Suppressor macrophage treated with lipopolysaccharide for 1 hour (primary cell): ENCODE measurements at places on chromosomes 13 and 19.
A peak's percentile ranks its signal among the peaks of the same experiment; 100 is the strongest.

GRCh38 chr13:51457086-51457815, 4.4 kb upstream of the INTS6 start:
- DNase-seq = peak; percentile 40

- no peak for DNase-seq
Observed at GRCh38 chr13:94143624-94144350, 335.7 kb downstream of the DCT start.

DNA sequence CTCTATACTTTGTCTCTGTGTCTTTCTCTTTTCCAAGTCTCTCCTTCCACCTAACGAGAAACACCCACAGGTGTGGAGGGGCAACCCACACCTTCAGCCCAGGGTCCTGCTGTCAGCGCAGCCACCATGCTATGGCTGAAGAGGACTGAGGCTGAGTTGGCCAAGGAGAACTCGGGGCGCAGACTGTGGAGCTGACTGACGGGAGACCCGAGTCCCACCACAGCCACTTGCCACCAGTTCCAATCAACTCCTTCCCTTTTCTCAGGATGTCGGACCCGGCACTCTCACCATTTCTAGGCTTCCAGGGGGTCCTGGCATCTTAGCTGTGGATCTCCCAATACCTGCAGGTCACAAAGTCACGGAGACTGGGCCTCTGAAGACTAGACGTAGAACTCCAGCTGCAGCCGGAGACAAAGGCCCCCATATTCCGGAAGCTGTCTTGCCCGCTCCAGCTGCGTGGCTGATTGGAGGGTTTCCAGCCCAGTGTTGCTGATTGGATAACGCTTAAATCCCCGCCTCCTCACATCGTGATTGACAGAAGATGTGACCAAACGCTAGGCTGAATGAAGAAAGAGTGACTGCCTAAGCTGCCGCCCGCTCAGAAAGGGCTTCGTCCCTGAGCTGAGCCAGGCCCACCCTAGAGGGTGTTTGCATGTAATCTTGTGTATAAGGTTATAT, 63.6 kb downstream of the ZNF429 start:
- DNase-seq = peak; percentile 89

DNA sequence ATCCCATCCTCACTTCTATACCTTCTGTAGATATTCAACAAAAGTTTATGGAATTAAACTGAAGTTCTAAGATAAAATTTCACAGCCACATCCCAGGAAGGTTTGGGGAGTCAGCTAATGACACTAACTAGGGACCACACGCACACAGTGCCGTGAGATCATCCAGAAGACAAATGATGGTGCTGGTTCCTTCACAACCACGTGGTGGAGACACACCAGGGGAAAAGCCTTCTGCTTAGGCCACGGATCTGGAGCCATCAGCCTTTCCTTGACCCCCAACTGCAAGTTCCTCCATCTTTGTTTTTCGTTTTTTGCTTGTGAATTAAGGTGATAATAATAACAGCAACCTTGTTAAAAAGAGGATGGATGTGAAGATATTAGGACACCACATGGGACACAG, 241.6 kb upstream of the MAB21L1 start:
- no peak for DNase-seq

DNA sequence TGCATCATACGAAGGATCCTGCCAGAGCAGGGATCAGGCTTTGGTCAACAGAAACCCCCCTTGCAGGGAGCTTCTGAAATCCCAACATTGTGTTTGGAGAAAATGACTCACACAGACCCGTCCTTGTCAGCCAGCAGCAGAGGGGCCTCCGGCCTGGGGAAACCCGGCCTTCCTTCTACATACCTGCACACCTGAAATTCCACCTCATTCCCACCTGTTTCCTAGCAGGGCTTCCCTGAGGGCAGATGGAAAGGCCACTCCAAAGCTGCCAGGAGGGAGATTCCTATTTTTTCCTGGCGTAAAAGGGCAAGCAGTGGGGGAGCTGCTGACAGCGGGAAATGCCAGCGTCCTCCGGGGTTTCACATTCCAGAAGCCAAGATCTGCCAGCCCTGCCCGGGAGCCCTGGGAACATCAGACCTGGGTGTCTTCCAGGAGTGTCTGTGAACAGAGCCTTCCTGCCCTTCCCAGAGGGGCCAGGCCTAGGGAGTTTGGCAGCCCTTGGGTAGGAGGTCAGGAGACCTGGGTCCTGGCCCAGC, 3.0 kb upstream of the IGFL1 start:
- no peak for DNase-seq

DNA sequence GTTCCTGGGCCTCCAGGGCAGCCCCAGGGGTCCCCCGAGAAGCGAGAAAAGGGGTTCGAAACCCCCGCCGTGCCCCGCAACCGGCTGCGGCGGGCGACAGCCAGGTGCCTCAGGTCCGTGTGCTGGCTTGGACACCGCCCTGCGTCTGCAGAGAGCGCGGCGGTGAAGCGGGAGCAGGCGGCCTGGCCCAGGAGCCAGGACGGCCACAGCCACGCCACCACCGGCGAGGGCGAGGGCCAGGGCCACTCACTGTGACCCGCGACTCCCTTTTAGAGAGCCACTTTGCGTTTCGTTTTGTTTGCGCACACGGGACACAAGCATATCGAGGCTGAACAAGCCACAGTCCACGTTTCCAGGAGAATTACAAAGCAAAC, 110.4 kb downstream of the CRYL1 start:
- DNase-seq = no peak

GRCh38 chr13:76879883-76880270, 6.3 kb downstream of the KCTD12 start:
- no peak for DNase-seq

- no peak for DNase-seq
Observed at GRCh38 chr19:41235480-41235879, 16.5 kb downstream of the AXL start.

DNA sequence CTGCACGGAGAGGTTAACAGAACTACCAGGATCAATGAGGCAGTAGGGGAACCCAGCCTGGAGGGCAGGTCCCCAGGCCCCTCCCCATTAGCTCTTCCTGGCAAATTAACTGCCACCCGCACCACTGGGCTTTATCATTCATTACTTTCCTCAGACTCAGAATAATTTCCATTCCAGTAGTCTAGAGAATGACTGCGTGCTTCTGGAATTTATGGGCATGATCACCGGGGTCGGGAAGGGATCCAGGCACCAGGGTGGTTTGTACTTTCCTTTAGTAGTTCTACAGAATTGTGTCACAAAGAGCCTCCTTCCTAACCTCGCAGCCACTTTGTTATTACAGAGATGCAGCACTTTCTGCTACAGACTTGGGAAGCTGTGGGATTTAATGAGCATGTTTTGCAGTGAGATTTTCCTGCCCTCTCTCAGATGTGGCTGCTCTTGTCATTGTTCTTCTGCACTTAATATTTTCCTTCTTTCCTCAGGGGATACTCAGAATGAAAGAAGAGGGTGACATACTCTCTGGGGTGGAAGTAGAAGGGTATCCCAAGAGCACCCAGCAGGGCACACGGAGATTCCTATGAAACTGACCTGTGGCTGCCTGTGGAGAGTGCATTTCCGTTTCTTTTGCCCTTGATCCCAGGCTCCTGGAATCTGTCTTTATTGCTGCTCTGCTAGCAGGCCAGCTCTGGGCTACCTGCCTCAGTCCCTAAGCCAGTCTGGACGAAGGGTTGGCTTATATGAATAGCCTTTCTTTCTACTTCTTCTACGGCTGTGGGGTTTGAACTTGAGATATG, 285.0 kb upstream of the SLC10A2 start:
- no peak for DNase-seq

DNA sequence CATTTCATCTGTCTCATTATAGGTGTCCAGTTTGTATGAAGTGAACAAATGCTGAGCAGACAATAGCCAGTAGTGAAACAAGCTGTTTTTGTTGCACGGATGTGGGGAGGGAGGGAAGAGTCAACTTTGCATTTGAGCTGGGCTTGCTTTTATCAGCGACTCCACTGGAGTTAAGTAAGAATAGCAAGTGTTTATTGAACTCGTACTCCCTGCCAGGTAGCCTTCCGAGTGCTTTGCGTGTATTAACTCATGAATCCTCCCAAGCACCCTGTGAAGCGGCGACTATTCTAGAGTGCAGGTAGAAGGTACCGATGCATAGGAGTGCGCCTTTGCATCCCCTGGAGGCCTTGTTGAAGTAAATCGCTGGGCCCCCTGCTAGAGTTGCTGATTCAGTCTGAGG, 4.7 kb upstream of the ZNF444 start:
- DNase-seq = no peak

DNA sequence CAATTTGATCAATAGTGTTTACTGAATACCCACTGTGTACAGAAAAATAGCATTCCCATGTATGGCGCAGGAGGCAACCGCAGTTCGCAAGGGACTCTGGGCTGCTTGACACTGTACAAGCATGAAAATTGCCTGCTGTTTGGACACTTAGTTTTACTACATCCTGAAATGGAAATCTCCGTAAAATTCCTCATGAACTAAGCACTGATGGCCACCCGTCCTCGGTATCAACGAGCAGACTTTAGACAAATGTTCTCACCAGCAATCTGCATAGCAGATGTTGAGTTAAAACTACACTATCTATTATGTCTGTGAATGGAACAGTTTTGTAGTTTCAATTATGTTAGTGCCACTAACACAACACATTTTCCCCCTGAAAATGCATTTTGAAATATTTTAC, 294.7 kb downstream of the DCLK1 start:
- DNase-seq = no peak

GRCh38 chr13:102870677-102871415, 25.0 kb downstream of the ERCC5 start:
- peak; percentile 66 for DNase-seq

DNA sequence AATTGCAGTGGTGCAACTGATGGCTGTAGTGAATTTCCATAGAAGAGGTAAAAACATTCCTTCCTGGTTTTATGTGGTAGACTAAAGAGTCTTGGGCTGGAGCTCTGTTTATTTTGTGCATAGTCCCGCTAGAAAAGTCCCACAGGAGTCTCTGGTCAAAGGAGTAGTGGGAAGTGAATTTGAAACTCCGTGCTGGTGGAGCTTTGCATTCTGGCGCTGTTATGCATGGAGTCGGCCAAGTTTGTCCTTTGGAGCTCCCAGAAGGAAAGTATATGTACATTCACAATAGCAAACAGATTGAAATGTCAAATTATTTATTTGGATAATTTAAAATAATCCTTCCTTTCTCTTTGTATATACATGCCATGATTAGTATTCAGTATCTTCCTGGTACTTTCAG, 296.5 kb downstream of the LMO7 start:
- no peak for DNase-seq

DNA sequence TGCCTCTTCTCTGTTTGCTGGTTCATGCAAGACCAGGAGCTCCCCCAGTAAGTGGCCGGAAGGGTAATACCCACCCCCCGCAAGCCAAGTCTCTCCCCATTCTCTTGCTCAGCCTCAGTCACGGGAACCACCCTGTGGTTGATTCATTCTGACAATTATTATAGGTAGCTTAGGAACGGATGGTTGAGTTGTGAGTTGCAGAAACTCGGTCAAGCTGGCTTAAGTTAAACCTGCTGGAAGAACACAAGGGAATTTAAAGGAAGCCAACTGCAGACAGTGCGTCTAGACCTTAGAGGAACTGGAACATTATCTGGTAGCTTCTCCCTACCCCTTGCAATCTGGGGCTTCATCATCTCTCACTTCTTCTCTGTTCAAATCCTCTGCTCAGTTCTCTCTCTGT, 8.9 kb downstream of the FPR1 start:
- peak; percentile 38 for DNase-seq

GRCh38 chr19:48635263-48635965, 1.8 kb downstream of the DBP start:
- DNase-seq = peak; percentile 74

DNA sequence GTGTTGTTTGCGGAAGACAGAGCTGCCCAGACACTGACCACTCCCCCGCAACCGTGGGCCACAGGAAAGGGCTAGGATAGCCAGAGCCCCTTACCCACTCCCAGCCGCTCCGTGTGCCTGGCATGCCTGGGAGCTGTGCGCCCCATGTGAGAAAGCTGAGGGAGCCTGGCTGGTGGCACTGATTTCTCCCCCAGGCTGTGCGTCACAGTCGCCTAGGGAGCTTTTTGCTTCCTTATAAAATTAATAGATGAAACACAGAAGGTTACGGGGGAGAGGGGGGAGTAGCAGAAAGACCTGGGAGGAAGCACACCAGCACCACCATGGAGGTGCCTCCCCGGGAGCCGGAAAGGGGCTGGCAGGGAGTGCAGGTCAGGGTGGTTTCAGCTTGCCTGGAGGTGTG, 24.7 kb downstream of the DPF1 start:
- DNase-seq = no peak

- DNase-seq = no peak
Observed at GRCh38 chr13:79655509-79655908, 174.6 kb downstream of the NDFIP2 start.

GRCh38 chr13:49303533-49304252, 56.0 kb downstream of the CDADC1 start:
- no peak for DNase-seq

- DNase-seq = peak; percentile 90
Observed at GRCh38 chr19:51830274-51830673, 35.3 kb downstream of the FPR3 start.

- no peak for DNase-seq
Observed at GRCh38 chr13:23959231-23959862, 62.0 kb upstream of the C1QTNF9B start.

DNA sequence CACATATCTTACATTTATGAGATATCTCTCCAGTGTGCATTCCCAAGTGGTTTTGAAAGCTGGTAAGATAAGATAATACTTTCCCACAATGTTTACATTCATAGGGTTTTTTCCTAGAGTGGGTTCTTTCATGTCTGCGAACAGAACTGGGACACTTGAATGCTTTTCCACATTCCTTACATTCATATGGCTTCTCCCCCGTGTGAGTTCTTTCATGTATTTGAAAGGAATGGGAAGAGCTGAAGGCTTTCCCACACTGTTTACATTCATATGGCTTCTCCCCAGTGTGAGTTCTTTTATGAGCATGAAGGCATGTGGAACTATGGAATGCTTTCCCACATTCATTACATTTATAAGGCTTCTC, 19.7 kb downstream of the ZNF433 start:
- no peak for DNase-seq

DNA sequence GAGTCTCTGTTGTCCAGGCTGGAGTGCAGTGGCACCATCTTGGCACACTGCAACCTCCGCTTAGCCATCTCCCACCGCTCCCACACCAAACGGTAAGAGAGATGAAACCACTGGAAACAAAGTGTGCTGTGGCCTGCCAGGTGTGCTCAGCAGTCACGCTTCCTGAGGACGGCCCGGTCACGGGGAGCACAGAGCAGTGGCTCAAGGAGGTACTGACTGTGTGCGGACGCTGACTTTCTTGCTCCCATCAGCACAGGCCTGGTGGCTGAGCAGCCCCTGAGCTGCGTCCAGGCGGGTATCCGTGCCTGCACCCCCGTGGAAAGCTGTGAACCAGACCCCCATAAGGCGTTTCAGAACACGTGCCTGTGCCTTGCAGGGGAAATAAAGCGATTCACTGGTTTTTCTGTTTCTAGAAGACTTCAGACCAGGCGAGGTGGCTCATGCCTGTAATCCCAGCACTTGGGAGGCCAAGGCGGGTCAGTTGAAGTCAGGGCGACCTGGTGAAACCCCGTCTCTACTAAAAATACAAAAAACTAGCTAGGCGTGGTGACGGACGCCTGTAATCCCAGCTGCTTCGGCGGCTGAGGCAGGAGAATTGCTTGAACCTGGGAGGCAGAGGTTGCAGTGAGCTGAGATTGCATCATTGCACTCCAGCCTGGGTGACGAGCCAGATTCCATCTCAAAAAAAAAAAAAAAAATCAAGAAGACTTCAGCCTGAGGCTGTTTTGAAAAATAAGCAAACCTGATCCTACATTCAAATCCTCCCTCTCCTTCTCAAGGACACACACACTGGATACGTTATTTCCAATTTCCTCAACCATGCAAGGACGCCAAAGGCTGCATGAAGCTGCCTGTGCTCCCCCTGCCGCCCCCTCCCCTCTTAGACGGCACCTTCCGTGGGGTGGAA, 25.5 kb downstream of the ADPRHL1 start:
- no peak for DNase-seq

- DNase-seq = no peak
Observed at GRCh38 chr13:47351798-47352197, 454.9 kb upstream of the HTR2A start.
